ENCODE measurements at places on chromosomes 2 and 18.

DNA sequence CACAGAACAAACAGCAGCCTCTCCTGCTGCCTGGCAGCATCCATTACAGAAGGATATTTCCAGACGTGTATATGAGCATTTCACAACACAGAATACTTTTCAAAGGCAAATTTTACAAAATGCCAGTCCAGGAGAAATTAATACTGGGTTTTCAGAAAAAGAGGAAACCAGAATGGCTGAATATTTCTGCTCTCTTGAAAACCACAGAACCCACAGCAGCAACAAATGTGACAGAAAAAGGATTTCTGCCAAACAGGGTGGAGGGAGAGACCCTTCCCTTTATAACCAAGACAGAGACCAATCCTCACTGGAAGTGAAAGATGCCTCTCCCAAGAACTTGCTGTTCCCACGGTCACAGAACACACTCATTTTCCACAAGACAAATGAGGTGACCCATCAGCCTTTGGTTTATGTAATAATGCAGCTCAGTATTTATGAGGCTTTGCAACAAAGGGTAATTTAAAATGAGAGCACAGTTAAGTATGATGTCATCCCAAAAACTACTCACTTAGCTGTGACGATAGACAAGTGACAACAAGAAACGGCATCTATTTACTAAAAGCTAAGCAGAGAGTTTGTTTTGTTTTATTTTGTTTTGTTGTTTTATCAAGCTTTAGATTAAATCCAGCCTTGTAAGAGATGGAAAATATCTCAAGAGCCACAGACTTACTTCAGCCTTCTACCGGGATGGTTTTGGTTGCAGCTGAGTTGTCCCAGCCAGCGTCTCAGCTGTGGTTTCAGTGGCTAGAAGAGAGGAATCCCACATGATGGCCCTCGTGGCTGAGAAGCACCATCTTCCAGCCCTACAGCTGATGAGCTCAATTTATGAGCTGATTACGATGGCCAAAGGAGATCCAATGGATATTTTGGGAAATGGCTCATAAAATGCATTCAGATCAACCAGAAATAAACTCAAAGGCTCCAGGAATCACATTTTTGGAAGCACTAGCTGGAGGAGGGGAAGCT, 249.3 kb upstream of the AGAP1 start:
- no peak for DNase-seq

DNA sequence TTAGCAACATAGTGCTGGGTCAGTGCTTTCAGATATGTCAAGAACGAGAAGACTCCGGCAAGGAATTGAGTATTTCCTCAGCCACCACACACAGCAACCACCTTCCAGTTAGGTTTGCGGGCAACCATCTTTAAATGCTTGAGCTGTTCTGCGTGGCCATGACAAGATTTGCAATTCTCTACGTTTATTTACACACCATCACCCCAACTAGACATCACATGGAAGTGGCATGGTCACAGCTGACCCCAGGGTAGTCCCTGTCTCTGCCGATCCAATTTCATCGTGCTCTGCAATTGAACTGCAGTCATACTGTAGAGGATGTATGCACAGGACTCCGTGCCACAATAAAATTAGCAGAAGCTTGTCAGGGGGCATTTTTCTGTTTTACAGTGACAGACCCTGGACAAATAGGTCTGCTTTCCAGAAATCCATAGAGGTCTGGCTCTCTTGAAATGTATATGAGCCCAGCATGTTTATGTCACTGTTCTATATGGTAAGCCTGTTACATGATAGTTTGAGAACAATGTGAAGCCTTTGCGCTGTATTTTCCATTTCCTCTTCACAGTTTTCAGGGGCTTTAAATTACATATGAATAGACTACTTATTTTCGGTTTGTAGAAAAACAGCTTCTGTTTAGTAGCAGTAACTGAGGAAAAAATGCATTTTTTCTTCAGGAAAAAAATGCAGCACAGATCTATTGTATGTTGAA, 605.2 kb downstream of the NR4A2 start:
- DNase-seq, result no peak

DNA sequence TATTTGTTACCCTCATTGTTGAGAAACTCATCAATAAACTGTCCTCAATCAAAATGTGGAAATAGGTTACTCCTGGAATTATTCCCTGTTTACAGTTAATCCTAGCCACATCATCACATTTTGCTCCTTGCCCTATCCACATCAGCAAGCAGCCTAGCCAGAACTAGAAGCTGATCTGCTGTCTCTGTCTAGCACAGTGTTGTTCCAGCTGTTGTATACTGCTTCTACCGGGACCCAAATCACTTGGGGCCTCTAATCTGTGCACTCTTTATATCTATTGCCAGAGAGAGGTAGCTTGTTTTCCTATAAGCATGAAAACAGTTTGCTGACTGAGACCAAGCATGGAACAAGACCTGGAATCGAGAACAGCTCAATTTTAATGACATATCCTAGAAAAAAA, 196.2 kb upstream of the SP5 start:
- no peak for DNase-seq

- no peak for DNase-seq
Observed at GRCh38 chr2:44879269-44880124, 62.0 kb upstream of the SIX3 start.

Measured in kidney epithelial cell (primary cell).